ENCODE measurements at places on chromosomes 5 and 9.

- no peak for DNase-seq
Observed at GRCh38 chr9:17291766-17292165, 156.9 kb downstream of the CNTLN start.

DNA sequence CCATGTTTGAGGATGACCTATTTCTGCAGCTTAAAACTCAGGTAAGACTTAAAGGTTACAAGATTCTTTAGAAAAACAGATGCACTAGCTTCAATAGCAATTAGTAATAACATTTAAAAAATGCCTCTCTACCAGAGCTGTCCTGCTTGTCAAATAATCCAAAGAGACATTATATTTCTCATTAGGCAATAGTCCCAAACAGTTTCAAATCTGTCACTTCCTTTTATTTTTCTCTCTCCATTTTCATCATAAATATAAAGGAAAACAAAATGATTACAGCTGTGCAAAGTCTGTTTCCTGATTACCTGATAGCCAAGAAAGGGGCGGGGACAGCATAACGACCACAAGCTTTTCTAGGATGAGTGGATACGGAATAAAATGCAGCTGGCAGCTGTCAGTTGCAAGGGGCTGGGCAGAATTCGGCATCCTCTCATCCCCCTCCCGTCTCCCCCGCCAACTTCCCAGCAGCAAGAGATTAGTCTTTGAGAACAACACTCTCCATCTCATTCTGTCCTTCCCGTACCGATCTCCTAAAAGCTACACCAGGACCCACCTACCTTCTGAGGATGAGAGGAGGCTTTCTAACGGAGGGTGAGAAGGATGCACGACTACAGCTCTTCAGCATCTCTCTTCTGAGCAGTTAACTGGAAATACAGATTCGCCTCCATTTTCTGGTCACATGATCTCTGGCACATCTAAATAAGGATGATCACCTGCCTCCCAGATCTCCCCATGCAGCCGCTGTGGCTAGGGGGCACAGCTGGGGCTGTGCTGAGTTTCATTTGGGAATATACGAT is 72.5 kb upstream of the PCA3 start:
- no peak for DNase-seq

DNA sequence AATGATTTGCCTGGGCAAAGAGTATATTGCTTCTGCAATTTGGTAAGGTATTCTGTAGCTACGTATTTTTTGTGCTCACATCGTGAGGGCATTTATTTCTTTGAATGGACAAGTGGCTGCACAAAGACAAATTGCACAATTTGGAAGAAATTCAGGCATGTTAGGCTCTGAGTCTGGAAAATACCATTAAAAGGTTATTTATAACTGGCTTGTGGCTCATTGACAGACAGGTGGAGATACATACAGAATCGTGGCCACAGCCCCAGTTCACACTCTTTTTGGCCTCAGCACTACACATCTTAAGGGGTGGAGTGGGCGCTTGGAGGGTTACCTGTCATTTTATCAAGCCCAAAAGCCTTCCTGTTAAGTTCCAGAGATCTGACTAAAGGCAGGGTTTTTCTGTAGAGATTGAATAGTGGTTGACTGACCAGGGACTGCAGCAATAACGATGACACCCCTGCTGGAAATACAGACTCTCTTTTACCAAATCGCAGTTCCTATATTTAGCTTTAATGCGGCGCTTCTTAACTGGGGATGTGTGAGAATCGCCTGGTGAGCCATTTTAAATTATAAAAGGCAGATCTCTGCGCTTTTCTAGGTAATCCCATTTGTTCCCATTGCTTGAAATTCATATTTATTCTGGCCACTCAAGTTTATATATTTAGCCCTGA is 14.7 kb downstream of the MAN2A1 start:
- no peak for DNase-seq

GRCh38 chr5:147911427-147911826 is 5.1 kb upstream of the C5orf46 start:
- DNase-seq, result no peak

DNA sequence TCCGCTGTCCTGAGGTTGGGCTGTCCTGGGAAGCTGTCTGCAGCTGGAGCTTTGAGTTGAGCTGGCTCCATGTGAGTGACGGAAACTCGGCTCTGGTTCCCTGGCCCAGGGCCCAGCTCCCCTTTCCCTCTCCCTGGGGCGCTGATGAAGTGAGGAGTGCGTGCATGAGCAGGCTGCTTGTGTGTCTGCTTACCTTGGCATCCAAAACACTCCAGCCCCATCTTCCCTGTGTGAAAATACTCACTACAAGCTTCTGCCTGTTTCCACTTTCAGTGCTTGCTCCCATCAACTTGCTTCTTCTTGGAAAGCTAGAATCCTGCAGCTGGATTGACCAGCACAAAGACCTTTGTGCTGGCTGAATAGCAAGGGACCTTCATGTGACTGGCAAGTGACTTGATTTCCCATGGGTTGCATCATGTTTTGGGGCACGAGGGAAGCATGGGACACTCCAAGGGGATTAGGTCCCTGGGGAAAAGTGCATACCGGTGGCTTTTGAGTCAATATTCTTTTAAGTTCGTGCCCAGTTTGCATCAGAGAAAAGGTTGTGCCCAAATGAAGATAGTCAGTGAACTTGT is 198.1 kb downstream of the GADD45G start:
- DNase-seq, result peak; percentile 64

Measured in BE2C (cell line).